SJCRH30 (cell line): ENCODE measurements at places on chromosomes 11 and 22. TPM values are rescaled to one million over a fixed set of nuclear protein-coding genes. Genes with fewer than 3 reads are reported as not detected.

GRCh38 chr11:33089776-33090175, 50.4 kb downstream of the TCP11L1 start:
- no peak overlapping the region for H3K4me3 ChIP-seq
- peaks cover 15% of the 10 kb centered on the region for H3K36me3 ChIP-seq
- H3K27ac ChIP-seq = no peak overlapping the region
- DNase-seq = no peak
- no peaks in the 10 kb centered on the region for H3K4me1 ChIP-seq

DNA sequence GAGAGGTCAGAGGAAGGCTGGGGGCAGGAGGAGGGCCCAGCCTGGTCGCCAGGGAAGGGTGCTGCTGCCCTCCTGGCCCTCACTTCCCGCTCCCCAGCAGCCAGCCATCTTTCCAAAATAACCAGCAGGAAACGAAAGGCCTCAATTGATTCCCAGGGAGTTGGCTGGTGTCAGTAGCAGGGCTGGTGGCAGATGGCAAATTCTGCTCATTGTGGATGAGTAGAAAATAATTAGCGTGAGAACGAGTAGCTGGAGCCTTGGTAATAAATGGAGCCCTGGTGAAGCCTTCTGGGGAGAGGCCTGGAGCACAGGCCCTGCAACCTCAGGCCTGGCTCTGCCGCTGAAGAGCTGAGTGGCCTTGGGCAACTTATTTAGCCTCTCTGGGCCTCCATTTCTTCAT, 31.3 kb downstream of the DAGLA start:
- H3K27me3 ChIP-seq = no peaks in the 10 kb centered on the region
- no peaks in the 10 kb centered on the region for H3K36me3 ChIP-seq
- no peaks in the 10 kb centered on the region; the same call in 1 of the 2 replicates for H3K4me1 ChIP-seq
- H3K27ac ChIP-seq = no peak overlapping the region
- no peak for DNase-seq

DNA sequence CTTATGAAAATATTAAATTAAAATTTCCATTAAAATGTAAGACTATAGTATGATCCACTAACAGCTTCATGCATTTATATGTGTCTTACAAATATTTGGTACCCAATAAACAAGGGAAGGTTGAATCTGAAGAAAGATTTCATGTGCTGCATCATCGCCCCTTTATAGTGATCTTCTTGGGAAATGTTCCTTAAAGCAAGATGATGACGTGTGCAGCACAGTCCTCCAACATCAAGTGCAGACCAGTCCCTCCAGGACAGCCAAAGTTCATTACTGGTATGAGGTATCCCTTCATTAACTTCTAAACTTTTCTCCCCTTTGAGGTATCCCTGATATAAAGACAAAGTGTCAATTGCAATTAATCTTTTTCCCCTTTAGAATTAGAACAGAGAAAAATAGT, 567.0 kb downstream of the METTL15 start:
- H3K4me1 ChIP-seq = peaks cover 7% of the 10 kb centered on the region
- DNase-seq = no peak
- no peak overlapping the region for H3K4me3 ChIP-seq
- no peak overlapping the region for H3K27ac ChIP-seq
- H3K36me3 ChIP-seq = no peaks in the 10 kb centered on the region

DNA sequence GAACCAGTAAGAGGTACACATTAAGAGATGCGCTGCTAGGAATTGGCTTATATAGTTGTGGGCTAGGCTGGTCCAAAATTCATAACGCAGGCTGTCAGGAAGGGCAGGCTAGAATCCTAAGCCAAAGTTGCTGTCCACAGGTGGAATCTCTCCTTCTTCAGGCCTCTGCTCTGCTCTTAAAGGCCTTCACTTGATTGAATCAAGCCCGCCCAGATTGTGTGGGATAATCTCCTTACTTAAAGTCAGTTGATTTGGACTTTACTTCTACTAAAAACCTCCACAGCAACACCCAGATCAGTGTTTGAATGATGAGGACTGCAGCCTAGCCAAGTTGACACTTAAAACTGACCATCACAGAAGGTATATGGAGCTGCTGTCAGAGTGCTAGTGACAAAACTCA, 68.8 kb downstream of the LRRC32 start:
- H3K27me3 ChIP-seq = no peaks in the 10 kb centered on the region
- H3K4me3 ChIP-seq = no peak overlapping the region

GRCh38 chr11:9688716-9689511, 25.0 kb downstream of the SWAP70 start:
- DNase-seq = peak; percentile 66
- H3K36me3 ChIP-seq = no peaks in the 10 kb centered on the region
- peaks cover 32% of the 10 kb centered on the region for H3K4me1 ChIP-seq
- H3K27ac ChIP-seq = peak overlapping the region; percentile 31
- no peak overlapping the region for H3K4me3 ChIP-seq

DNA sequence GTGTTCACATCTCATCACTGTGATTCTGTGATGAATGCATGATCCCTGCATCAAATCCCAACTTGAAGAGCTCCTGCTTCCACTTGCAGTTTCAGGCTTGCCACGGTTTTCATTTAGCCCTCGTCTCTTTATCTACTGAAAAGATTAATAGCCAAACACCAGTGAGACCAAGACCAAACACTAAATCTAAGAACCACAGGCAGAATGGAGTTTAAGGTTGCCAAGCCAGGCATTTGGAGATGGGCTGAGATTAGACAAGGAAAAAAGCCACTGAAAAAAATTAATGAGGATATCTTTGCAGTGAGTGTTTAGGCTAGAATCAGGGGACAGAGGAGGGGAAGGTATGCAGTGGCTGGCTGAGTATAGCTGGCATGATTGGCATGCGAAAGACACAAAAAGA, 227.2 kb upstream of the BLID start:
- no peaks in the 10 kb centered on the region for H3K36me3 ChIP-seq
- no peak overlapping the region for H3K4me3 ChIP-seq
- no peaks in the 10 kb centered on the region for H3K4me1 ChIP-seq
- no peak for DNase-seq
- no peak overlapping the region for H3K27ac ChIP-seq

- H3K27me3 ChIP-seq = no peaks in the 10 kb centered on the region; the same call in 1 of the 2 replicates
- no peak for DNase-seq
- H3K36me3 ChIP-seq = no peaks in the 10 kb centered on the region
- peaks cover 2% of the 10 kb centered on the region for H3K4me1 ChIP-seq
- no peak overlapping the region for H3K27ac ChIP-seq
- H3K4me3 ChIP-seq = no peak overlapping the region
These were observed 39.5 kb downstream of the LMO1 start for GRCh38 chr11:8224161-8224591.

DNA sequence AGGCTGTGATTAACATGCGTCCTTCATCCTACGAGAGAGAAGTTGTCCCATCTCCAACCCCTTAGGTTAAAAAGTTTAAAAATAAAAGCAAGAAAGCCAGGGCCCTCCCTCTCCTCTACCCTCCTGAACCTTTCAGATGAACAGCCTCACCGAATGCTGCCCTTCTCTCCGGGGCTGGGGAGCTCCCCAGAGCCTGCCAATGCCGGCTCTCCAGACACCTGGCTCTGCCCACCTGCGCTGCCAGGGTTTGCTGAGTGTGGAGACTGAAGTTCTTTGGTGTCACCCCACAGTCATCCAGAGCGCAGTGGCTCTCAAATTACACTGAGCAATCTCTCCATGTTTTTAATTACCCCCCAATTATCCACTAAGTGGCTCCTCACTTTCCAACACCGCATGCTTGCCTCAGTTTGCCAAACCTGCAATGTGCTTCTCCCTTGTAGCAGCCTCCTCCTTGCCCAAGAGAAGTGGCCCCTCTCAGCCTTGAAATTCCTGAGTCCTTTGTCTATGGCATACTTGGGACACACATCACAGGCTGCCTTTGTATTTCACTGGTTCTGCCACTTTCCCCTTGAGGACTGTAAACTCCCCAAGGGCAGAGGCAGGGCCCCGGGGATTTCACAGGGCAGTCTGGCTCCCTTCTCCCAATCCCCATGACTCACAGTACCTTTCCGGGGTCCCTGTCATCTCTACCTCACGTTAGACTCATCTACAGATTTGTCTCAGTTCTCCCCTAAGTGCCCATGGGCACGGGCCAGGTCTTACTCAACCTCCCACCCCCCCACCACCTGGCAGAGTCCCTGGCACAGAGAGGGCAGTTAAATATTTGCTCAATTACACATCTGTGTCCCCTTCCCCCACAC, 2.0 kb downstream of the MYH9 start:
- H3K4me1 ChIP-seq = peaks cover 17% of the 10 kb centered on the region
- no peaks in the 10 kb centered on the region for H3K27me3 ChIP-seq
- peak overlapping the region; percentile 56 for H3K27ac ChIP-seq
- DNase-seq = peak; percentile 50
- peaks cover 16% of the 10 kb centered on the region for H3K36me3 ChIP-seq
- peak overlapping the region; percentile 70 for H3K4me3 ChIP-seq

GRCh38 chr11:124943254-124943616, 7.4 kb upstream of the HEPACAM start:
- no peaks in the 10 kb centered on the region for H3K27me3 ChIP-seq
- no peak overlapping the region for H3K4me3 ChIP-seq
- no peak overlapping the region for H3K27ac ChIP-seq
- DNase-seq = no peak

DNA sequence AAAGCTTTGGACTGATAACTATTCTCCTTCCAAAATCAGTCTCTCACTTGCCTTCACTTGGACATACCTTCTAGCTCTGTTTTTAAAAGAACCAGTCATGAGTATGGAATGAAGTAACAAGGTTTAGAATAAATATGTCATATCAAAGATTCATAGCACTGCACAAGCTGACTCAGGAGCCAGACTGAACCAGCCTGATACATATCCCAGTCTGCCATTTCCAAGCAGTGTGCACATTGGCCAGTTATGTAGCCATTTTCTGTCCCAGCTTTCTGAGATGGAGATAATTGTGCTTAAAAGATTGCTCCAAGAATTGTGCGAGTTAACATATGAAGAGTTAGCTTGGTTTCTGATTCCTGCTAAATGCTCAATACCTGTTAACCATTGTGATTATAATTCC, 311.3 kb downstream of the C11orf87 start:
- no peak overlapping the region for H3K27ac ChIP-seq
- no peak for DNase-seq
- no peaks in the 10 kb centered on the region for H3K4me1 ChIP-seq
- no peaks in the 10 kb centered on the region for H3K27me3 ChIP-seq
- no peak overlapping the region for H3K4me3 ChIP-seq

DNA sequence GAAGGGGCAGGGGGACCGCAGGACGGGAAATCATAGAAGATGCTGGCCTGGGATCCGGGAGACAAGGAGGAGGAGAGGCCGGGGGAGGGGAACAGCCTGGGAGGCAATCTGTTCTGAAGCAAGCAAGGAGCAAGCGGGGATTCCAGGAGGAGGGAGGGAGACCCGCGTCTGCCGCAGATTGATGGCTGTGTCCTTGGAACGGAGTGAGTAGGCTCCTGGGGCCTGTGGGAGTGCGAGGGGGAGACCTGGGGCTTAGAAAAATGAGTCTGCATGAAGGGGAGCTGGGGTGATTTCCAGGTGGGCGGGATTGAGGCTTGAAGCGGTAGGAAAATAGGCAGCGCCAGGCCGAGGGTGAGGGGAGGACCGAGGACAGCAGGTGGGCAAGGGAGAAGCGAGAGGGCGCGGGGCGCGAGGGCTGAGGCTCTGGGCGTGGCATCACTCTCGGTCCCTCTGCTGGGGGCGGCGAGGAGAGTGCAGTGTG, 1.6 kb upstream of the LRRC55 start:
- no peaks in the 10 kb centered on the region for H3K36me3 ChIP-seq
- peaks cover 5% of the 10 kb centered on the region; the same call in 1 of the 2 replicates for H3K27me3 ChIP-seq
- no peaks in the 10 kb centered on the region for H3K4me1 ChIP-seq

- no peaks in the 10 kb centered on the region for H3K27me3 ChIP-seq
- H3K4me3 ChIP-seq = no peak overlapping the region
- H3K4me1 ChIP-seq = peaks cover 6% of the 10 kb centered on the region
- H3K27ac ChIP-seq = no peak overlapping the region
These were observed 32.2 kb downstream of the ART5 start for GRCh38 chr11:3609416-3610265.

- no peak for DNase-seq
- peaks cover 19% of the 10 kb centered on the region for H3K36me3 ChIP-seq
- H3K27me3 ChIP-seq = no peaks in the 10 kb centered on the region
- no peak overlapping the region for H3K27ac ChIP-seq
- H3K4me3 ChIP-seq = no peak overlapping the region
- H3K4me1 ChIP-seq = peaks cover 11% of the 10 kb centered on the region
These were observed 58.4 kb upstream of the GAB2 start for GRCh38 chr11:78476066-78476465.

DNA sequence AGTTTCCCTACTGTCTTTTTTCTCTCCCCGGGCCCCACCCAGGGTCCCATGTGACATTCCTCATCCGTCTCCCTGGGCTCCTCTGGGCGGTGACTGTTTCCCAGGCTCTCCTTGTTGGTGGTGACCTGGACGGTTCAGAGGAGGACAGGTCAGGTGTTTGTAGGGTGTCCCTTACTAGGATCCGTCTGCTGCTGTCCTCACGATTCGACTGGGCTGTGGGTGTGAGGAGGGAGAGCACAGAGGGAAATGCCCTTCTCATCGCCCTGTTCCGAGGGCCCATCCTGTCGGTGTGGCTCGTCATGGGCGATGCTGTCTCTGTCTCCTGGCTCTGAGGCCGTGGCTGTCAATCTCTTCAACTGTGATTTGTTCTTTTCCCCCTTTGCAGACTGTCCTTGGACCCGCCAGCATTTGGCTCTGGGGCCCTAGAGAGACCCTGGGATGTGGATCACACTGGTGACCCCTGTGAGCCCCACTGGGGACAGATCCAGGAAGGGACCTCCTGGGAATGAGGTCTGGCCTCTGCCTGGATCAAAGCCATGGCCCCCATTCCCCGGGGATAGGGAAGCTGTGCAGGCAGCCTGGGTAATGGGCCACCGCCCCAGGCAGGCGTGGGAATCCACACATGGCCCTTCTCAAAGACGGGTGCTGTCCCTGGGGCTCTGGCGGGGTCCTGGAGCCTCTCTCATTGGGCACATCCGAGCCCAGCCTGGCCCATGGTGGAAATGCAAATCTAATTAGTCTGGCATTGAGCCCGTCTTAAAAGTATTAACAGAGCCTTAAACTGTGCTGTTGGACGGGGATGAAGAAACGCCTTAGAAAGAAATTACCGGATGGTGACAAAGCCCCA, 46.8 kb upstream of the KCNQ1OT1 start:
- no peaks in the 10 kb centered on the region for H3K36me3 ChIP-seq
- DNase-seq = no peak
- H3K4me1 ChIP-seq = peaks cover 13% of the 10 kb centered on the region
- 0 out of 2 replicates have a peak, but pooled peaks cover 4% of the 10 kb centered on the region for H3K27me3 ChIP-seq
- no peak overlapping the region for H3K27ac ChIP-seq

GRCh38 chr22:45316796-45317526, 7.2 kb downstream of the FAM118A start:
- H3K27ac ChIP-seq = no peak overlapping the region
- peaks cover 13% of the 10 kb centered on the region for H3K4me1 ChIP-seq
- H3K27me3 ChIP-seq = no peaks in the 10 kb centered on the region

- H3K27ac ChIP-seq = no peak overlapping the region
- H3K4me3 ChIP-seq = peak overlapping the region; percentile 20
- no peaks in the 10 kb centered on the region for H3K36me3 ChIP-seq
- no peak for DNase-seq
These were observed 12.5 kb upstream of the TCF20 start for GRCh38 chr22:42282943-42283277.

Gene CNGA4
- not detected in 2 replicates for total RNA-seq

Gene PAK1
- total RNA-seq = 28.7 and 31.2 TPM in 2 replicates

Gene PYGM
- total RNA-seq = 7.0 and 8.0 TPM in 2 replicates

Gene ALDH3B2
- not detected in 2 replicates for total RNA-seq

Gene C22orf15
- total RNA-seq = not detected in 2 replicates

Gene SCT
- not detected in 2 replicates for total RNA-seq

Gene DDI1
- total RNA-seq = 0.10 TPM in 1 of 2 replicates, not detected in the other

Gene SCN4B
- total RNA-seq = not detected in 2 replicates

Gene SLC22A9
- not detected in 2 replicates for total RNA-seq

Gene SLC6A5
- not detected in 2 replicates for total RNA-seq

Gene CTSD
- 70.2 and 71.4 TPM in 2 replicates for total RNA-seq
